ENCODE measurements at places on chromosomes 4 and X.

DNA sequence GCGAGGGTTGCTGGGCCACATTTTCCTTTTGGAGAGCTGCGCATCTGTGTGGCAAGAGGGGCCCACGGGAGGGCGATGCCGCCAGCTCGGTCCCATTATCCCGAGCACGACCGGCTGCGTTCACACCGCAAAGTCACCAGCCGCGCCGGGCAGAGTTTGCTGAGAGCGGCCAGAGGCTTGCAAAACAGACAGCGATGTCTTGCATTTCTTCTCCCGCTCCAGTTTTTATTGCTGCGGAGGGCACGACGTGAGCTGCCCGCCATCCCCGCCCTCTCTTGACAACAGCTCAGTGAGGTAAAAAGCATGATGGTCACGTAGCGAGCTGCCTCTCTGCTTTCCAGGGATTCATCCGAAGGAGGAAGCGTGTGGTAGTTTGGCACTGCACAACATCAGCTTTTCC, 102.1 kb upstream of the TENM3 start:
- DNase-seq = no peak

DNA sequence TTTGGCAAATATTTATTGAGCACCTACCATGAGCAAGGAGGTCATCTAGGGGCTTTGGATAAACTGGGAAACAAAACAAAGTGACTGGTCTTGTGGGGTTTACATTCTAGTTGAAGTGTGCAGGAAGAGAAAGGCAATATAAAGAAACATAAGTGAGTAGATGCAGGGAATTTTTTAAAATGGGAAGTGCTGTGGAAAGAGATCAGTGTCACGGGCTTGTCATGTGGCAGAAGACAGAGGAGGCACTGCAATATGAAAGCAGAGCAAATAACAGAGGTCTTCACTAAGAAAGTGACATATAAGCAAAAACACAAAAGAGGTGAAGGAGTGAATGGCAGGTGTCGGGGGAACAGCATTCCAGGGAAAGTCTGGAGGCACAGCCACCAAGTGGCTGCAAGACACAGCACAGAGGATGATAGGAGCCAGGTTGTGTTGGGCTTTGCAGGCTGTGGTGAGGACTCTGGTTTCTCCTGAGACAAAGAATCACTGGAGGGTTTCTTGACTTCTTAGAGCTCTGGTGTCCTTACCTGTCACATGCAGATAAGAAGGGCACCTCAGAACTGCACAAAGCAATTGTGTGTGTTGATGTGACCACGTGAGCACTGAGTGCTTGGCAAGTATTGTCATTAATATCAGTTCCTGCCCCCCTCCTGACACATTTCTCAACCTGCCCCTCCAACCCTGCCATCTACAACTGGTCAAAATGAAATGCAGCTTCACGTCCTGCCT, 143.5 kb downstream of the TSPAN5 start:
- no peak for DNase-seq

DNA sequence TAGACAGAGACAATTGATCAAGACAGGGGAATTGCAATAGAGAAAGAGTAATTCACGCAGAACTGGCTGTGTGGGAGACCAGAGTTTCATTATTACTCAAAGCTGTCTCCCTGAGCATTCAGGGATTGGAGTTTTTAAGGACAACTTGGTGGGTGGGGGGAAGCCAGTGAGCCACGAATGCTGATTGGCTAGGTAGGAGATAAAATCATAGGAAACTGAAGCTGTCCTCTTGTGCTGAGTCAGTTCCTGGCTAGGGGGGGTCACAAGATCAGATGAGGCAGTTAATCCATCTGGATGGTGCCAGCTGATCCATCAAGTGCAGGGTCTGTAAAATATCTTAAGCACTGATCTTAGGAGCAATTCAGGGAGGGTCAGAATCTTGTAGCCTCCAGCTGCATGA, 358.6 kb downstream of the GPM6A start:
- DNase-seq = no peak

DNA sequence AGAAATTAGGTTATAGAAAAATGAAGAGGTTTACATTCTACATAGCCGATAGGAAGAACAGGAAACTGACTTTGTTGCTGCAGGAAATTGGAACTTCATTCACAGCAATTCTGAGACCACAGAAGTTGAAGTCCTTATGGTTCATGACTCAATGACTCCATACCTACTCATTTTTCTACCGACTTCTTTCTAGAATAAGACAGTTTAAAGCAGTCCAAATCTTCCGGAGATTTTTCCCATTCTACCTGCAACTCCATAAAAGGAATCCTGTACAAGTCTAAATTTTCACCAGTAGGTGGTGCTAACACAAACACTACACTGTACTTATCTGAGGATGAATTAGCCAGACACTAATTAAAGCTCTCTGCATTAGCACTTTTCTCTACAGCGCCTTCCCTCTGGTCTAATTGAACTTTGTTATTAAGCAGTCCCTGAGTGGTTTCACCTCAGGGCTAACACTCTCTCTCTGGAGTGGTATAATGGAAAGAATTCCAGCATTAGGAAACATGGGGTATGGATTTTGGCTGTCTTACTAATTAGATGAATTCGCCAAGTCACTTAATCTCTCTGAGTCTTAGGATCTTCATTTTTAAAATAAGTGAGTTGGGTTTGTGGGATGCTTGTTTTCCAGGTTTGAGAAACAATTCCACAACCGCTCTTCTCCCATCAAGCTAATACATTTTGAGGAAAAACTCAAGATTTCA, 167.9 kb downstream of the SMIM20 start:
- no peak for DNase-seq

- DNase-seq = no peak
These were observed 238.1 kb upstream of the AGA start for GRCh38 chr4:177680308-177680707.

DNA sequence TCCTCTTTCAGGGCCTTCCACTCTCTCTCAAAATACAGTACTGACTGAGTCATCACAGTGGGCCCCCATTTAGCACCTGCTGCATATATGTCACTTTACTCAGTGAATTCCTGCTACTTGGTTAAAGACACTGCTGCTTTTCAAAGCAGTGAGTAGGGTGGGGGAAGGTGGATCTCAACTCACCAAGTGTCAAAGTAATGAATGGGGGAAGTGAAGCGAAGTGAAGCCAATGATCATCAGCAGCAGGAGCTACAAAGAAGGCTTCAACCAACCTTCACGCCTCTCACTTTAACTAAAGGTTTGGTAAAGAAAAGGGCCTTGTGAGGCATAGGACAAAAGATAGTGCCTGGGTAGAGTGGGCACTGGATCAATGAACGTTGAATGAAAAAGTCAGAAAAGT, 424.1 kb downstream of the SMARCA1 start:
- DNase-seq = no peak

DNA sequence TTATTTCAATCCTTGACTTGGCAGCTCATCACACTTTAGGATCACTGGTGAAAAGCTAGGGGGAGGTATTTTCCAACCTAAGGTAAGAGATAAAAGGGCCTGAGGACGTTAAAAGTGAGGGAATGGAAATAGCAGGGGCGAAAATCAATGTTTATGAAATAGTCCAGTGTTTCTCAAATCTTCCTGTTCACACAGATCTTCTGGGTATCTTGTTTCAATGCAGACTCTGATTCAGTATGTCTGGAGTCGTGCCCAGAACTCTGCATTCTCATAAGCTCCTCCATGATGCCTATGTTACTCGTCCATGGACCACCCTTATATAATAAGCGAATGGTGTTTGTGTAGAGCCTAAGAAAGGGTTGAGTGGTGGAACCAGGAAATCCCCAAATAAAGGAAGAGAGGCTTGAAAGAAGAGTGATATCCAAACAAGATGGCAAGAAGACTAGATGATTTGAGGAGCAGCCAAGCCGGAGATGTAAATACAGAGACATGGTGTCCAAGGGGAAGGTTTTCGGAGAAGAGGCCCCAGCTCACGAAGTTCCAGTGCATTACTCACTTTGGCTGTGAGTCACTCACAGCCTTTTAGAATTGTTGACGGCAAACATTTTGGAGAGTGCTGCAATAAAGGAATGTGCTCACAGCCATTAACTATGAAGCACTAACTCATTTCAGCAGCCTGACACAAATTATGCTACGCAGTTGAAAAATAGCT, 215.6 kb upstream of the PPARGC1A start:
- no peak for DNase-seq

DNA sequence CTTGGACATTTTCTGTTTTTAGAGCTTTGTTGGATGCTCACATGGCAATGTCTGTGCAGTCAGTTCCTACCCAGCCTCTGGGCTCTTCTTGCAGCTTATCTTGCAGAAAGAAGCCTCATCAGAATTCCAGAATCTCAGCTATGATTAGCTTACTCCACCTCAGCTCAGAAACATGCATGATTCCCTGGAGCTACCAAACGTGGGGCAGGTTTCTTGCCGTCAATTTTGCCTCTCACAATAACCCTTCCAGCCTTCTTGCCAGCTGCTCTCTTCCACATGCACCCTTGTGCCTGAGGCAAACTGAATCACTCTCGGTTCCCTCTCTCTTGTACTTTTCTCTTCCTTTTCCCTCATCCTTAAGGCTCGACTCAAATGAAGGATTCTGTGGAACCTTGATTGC, 141.4 kb downstream of the PTTG2 start:
- DNase-seq = no peak

GRCh38 chrX:85622635-85623034, 243.2 kb upstream of the POF1B start:
- DNase-seq = no peak

DNA sequence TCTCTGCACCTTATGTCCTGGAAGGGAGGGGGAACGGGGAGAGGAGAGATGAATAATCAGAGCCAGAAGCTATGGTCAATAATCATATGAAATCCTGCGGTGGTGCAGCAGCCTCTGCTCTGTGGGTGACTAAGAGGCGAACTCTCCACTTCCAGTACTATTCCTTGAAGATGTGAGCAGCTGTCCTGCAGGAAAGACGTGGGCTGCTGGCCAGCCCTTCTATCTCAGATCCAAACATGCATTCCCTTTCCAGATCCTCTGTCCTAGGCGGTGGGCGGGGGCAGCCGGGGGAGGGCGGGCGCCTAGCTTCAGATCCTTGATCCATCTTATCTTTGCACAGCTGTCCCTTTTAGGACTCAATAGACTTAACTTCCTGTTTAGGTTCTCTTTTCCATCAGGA, 34.5 kb downstream of the SPINK2 start:
- DNase-seq = no peak

DNA sequence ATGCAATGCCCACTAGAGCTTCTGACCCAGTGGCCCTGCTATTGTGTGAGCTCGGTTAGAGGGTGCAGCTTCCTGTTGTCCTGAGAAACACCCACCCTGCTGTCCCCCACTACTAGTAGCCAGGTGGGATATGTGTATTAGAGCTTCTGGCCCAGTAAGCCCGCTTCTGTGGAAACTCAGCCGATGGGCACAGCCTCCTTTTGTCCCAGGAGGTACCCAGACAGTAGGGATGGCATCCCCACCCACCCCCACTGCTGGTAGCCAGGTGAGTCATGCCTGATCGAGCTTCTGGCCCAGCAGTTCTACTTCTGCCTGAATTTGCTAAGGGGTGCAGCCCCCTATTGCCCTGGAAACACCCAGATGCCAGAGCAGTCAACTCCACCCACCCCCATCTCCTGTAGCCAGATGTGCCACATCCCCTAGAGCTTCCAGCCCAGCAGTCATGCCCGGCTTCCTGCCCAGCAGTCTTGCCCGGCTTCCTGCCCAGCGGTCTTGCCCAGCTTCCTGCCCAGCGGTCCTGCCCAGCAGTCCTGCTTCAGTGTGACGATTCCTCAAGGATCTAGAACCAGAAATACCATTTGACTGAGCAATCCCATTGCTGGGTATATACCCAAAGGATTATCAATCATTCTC, 162.7 kb upstream of the KLF8 start:
- no peak for DNase-seq

DNA sequence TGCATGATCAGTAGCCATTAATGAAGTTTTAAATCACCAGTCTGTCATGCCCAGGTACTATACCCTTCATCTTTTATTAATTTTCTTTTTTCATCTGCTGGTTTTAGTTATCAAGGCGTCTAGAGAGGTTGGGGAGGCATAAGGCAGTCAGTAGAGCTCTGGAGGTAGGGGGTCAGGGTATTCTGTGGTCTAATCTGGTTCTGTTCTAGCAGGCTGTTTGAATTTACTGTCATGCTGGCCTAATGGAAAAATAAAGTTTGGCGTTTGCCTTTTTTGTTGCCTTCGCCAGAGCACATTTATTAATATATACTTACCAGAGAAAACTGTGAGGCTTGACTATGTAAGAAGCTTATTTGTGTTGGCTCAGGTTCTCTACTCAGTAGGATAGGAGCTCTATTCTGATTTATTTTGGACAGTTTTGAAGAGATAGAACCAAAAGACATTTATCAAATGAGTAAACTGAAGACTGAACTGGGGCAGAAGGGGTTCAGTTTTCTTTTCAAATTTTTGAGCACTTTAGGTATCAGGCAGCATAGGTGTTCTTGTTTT, 46.9 kb downstream of the TMEM131L start:
- DNase-seq = no peak

- DNase-seq = no peak
These were observed 118.0 kb downstream of the CAMK2D start for GRCh38 chr4:113643505-113643904.

GRCh38 chrX:115630204-115630603, 69.2 kb downstream of the PLS3 start:
- no peak for DNase-seq

DNA sequence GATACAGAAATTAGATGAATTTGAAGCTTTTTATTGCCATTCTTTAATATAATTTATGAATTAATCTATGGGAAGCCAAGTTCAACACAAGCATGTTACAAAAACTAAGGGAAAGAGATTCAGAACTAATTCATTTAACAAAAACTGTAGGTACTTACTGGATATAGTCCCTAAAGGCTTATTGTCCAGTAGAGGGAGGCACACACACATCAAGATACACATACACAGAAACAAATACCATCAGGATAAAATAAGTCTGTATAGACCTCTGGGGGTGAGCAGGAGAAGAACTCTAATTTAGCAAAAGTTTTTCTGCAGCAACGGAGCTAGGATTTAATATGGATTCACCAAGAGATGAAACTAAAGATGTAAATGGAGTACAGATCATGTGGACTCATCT, 83.0 kb upstream of the IL13RA1 start:
- DNase-seq = no peak

- no peak for DNase-seq
These were observed 676.7 kb upstream of the LCORL start for GRCh38 chr4:18698119-18698883.

GRCh38 chrX:110432906-110433215, 74.2 kb downstream of the RTL9 start:
- no peak for DNase-seq

GRCh38 chrX:101237041-101237440, 17.5 kb downstream of the DRP2 start:
- no peak for DNase-seq

GRCh38 chrX:55636109-55636508, 12.9 kb downstream of the FOXR2 start:
- no peak for DNase-seq

- DNase-seq = no peak
These were observed 9.1 kb downstream of the ARX start for GRCh38 chrX:25006586-25007058.

- DNase-seq = no peak
These were observed 55.0 kb upstream of the STS start for GRCh38 chrX:7092543-7092942.

- no peak for DNase-seq
These were observed 36.6 kb upstream of the BTC start for GRCh38 chr4:74830928-74831327.

GRCh38 chr4:39846120-39846519, 131.6 kb downstream of the PDS5A start:
- no peak for DNase-seq

GRCh38 chrX:153766098-153766817, 2.2 kb downstream of the PLXNB3 start:
- peak; percentile 24 for DNase-seq

All from stimulated activated CD8-positive, alpha-beta memory T cell treated with anti-CD3 and anti-CD28 coated beads, Interleukin-15, amount 100 ng/mL, for 4 hours (primary cell).